ENCODE measurements at places on chromosomes 11 and 22.

- DNase-seq: no peak
Observed at GRCh38 chr22:45886540-45886939, 90.4 kb downstream of the WNT7B start.

DNA sequence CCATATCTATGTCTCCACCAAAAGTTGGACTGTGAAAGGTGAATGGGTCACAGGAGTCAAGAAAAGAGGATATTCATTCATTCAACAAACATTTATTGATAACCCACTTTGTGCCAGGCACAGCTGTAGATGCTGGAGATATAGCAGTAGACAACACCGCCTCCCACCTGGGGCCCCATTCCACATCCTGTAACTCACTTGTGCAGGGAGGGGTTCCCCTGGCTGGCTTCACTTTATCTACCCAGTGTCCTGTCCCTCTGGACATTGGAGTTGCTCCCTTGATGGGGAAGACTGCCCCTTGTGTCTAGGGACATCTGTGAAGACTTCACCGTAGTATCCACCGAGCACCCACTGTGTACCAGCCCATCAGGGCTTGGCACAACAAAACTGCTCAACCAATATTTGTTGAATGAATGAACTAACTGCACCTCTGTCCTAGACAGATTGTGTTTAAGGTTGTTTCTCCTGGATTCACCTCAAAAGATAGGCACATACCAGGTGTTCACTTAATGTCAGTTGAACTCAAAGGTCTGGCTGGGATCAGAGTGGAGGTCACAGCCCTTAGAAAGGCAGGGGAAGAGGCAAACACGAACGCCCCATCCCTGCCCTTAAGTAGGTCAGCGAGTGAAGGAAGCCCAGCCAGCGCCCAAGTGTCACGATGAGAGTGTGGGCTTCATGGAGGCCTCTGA, 1.4 kb upstream of the OVOL1 start:
- DNase-seq: no peak

DNA sequence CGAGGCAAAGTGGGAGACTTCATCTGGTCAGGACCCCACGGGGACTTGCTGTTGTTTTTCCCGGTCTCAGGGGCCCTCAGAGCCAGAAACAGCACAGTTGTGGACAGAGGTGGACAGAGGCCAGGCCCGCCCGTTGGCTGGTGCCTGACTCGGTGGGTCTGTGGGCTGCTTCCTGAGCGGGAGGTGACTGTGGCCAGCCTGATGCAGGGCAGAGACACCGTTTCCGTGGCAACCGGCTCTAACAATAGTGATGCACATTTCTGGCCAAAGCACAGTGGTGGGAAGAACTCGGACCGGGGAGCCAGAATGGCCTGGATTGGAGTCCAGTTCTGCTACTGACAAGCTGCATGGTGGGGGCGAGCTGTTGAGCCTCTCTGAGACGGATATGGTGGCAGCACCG, 58.7 kb upstream of the ATXN10 start:
- DNase-seq: no peak

DNA sequence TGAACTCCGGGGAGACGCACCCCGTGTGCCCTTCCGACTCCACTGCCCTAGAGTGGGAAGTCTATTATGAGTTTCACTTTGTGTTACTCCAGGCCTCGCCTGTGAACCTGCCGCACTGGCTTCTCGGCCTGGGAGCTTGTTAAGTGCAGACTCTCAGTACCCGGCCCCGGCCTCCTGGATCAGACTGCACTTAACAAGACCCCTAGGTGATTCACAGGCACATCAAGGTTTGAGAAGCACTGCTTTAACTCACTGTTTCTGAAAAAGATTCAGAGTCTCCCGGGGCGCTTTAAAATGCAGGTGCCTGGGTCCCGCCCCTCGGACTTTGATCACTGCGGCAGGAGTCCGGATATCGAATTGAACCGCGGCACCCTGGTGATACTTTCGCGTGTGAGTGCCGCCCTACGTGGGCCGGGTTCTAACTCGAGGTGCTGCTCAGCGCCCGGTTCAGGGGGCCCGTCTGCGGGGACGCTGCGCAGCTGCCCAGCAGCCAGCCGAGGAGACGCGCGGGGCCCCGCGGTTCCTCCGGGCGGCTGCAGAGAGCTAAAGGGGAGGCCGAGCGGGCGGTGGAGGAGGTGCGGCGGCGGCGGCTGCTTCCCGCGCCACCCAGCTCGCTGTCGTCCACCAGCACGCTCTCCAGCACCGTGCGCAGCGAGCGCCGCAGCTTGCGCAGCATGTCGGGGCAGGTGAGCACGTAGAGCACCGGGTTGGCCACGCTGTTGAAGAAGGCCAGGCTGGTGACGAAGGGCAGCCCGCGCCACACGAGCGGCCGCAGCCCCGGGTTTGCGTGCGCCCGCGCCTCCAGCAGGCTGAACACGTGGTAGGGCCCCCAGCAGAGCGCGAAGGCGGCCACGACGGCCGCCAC, 3.4 kb downstream of the PTGDR2 start:
- no peak for DNase-seq

GRCh38 chr11:44507491-44507890, 58.0 kb upstream of the CD82 start:
- no peak for DNase-seq

DNA sequence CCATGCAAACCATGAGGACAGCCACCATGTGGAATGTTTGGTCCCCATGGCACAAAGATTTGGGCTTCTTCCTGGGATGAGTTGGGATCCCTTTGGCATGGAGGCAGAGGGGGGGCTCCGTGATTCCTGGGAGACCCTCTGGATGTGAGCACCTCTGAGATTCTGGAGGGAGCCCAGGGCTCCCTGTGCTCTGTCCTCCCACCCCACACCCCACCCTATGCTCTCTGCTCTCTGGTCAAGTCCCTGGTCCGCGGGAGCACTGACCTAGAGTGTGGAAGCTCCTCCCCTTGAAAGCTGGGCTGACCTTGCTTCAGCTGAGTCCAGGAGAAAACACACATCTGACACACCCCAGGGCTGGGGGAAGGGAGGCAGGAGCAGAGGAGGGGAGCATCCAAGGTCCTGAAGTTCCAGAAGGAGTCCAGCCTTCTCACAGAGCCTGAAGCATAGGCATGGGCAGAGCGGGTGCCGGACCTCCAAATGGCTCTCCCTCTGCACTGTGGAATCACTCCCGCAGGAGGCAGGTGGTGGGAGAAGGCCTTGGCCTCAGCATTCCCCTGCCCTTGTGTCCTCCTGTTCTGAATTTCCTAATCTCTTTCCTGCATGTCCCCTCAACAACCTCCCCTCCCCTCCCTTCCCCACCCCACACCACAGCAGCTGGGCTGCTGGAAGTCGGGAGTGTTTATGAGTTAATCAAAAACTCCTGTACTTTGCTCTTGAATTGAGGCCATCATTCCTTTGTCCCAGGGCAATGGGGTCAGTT, 25.7 kb upstream of the OAF start:
- no peak for DNase-seq

DNA sequence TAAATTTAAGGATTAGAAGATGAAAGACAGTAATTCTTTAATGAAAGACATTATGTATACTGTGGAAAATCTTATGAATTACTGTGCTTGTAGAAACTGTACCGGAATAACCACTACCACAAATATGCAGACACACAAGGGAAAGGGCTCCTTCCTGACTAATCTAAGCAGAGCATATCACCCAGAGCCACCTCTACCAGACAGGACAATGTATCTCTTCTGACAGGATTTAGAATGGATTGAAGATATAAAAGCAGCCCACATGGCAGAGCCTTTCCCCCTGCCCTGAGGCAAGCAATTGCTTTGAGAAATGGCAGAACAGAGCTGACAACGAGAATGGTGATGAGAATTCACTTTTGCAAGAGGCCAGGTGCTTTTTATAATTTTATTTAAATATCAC, 144.1 kb downstream of the NOX4 start:
- DNase-seq: no peak

DNA sequence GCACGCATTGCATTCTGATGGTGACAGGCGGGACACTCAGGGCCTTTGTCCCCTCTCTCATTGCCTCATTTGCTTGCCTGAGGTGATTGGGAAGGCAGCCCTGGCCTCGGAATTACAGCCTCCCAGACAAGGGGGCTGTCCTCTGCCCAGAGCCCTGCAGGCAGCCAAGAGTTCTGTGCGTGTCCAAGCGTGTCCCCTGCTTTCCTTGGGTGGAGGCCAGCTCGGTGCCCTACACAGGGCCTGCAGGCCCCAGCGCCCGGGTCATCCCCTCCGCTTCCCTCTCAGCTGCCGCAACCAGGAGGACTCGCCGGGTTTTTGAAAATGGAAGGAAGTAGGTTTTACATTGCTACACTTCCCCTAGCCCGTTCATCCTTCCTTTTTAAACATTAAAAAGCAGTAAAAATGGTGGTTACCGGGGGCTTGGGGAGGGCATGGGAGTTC, 1.9 kb downstream of the GRAMD4 start:
- no peak for DNase-seq

DNA sequence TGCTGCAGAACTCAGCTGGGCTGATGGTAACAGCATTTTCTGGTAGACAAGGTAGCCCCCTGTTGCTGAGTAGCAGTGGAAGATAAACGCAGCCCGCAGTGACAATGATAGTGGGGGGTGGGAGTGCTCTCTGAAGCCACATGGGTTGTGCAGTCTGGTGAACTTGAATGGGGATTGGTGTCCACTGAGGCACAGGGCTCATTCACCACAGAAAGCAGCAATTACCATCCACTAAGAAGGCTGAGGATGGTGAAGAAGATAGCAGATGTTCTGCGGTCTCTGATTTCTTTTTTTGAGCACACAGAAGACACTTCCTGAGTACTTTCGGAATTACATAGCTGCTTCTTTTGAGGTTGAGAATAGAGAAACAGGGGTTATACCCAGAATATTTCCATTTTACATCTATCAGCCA, 150.3 kb downstream of the LRRC4C start:
- no peak for DNase-seq

GRCh38 chr11:67272327-67273259, 6.3 kb downstream of the GRK2 start:
- DNase-seq: no peak

DNA sequence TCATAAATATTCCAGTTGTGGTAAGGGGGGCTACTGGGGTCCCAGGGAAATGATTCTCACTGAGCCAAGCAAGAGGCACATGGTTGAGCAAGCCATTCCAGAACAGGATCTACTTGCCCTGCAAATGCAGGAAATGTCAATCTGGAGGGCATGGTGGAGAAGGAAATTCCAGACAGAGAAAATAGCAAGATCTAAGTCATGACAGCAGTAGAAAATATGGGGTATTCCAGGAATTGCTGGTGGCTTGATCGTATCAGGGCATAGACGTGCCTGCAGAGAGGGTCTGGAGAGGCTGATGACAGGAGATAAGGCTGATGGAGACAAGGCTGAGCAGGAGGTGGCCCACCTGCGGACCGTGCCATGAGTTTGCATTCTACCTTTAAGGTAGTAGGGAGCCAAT, 566.3 kb upstream of the CADM1 start:
- no peak for DNase-seq

GRCh38 chr22:40422558-40423309, 52.3 kb downstream of the SGSM3 start:
- DNase-seq: no peak

- DNase-seq: no peak
Observed at GRCh38 chr11:105968021-105968697, 53.9 kb downstream of the MSANTD4 start.

DNA sequence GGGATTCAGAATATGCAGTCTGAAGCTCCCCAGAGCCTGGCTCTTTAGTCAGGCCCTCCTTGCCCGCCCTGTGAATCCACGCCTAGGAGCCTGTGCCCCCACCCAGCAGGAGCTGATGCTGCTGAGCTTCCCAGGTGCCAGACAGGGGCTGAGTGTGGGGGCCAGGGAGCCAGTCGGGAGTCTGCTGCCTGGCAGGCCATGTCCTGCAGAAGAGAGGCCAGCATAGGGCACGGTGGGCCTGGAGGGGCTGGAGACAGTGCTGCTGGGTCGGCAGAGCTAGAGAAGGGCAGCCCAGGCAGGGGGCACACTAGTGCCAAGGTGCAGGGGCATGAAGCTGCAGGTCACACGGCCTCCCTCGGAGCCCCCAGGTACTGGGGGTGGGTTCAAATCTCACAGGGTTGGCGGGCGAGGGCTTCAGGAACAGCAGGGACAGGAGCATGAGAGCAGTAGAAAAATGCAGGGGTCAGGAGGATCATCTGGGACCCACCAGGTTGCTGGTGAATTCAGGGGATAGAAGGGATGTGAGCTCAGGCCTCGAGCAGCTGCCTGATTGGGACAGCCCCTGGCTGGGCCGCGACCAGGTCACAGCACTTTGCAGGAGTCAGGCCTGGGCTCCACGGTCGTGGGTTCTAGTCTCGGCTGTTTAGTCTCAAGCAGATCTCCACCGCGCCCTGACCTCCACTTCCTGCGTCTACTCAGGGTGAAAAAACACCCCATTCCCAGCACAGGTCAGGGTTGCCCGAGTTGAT, 4.1 kb upstream of the SEPTIN5 start:
- no peak for DNase-seq

All from T-helper 17 cell (primary cell).